ENCODE measurements at places on chromosomes 13 and 19. TPM values are rescaled to one million over a fixed set of nuclear protein-coding genes. Genes with fewer than 3 reads are reported as not detected.

DNA sequence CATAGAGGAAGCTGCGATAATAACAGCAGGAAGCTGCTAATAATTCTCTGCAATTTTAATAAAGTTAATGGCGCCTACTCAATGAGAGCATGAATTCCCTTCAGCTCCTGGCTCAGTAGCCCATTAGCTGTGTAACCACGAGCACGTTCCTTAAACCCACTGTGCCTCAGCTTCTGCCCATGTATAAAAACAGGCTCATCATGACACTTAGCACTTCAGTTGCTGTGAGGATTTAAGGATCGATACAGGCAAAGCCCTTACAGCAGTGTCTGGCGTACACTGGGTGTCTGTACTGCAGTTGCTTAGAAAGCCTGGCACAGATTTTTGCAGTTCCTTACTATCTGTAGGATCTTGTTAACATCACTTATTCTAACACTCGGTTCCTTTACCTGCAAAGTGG is 673.4 kb upstream of the ARGLU1 start:
- no peak for DNase-seq

DNA sequence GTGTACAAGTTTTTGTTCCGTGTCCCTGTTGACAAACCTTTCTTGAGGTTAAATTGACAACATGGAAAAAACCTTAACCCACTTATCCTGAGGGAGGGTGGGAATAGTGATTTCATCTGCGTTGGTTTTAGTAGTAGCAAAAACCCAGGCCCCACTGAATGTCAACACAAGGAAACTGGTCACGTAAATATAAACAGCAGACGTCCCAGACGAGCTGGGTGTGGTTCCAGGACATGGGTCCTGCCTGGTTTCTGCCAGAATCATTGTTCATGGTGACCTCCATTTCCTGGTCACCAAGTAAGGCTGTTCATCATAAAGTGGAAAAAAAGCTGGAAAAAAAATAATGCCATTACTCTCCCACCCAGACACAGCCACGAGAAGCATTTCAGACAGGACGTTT is 16.9 kb upstream of the F2RL3 start:
- peak; percentile 52 for DNase-seq

- no peak for DNase-seq
These were observed 34.8 kb downstream of the ING1 start for GRCh38 chr13:110748271-110748670.

DNA sequence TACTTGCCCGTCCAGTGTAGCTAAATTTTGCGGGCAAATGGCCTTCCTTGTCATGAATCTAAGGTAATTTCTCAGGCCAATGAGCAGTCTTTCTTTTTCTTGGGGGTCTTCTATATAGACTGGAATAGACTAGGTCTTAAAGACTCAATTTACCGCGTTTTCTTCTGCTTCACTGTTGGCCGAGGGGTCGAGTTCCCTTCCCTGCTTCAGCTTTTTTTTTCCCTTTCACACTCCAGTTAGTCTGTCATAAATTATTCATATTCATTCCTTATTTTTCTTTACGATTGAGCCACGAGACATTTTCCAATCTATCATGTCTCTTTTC is 276 bp downstream of the ALG11 start:
- DNase-seq: no peak

DNA sequence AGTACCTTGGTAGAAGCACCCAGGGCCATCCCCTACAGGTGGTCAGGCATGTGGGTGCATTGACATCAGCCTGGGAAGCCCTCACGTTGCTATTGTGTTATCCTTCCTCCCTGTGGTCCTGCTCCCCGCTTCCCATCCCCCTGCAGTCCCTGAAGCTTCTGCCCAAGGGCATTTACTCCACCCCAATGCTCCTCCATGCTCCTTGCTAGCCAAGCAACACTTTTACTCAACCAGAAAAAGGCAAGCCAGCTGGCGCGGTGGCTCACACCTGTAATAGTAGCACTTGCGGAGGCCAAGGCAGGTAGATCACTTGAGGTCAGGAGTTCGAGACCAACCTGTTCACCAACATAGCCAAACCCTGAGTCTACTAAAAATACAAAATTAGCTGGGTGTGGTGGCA is 54.8 kb upstream of the LATS2 start:
- no peak for DNase-seq

DNA sequence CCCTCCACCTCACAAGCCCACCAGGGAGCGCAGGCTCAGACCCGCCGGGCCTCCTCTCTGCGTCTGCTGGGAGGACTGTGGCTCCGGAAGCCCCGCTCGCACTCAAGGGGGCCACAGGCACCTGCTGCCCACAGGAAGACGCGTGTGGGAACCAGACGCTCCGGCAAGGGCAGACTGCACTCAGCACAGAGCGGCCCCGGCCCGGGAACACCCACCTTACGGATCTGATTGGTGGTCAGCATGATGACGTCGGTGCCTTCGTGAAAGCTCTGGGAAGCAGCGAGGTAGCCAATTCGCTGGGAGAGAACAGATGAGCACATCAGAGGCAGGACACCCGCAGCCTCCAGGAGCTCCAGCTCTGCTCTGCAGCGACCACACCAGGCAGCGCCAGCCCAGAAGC is 14.6 kb downstream of the AP3D1 start:
- DNase-seq: no peak

- DNase-seq: no peak
These were observed 251.9 kb downstream of the COL4A1 start for GRCh38 chr13:110055089-110055488.

DNA sequence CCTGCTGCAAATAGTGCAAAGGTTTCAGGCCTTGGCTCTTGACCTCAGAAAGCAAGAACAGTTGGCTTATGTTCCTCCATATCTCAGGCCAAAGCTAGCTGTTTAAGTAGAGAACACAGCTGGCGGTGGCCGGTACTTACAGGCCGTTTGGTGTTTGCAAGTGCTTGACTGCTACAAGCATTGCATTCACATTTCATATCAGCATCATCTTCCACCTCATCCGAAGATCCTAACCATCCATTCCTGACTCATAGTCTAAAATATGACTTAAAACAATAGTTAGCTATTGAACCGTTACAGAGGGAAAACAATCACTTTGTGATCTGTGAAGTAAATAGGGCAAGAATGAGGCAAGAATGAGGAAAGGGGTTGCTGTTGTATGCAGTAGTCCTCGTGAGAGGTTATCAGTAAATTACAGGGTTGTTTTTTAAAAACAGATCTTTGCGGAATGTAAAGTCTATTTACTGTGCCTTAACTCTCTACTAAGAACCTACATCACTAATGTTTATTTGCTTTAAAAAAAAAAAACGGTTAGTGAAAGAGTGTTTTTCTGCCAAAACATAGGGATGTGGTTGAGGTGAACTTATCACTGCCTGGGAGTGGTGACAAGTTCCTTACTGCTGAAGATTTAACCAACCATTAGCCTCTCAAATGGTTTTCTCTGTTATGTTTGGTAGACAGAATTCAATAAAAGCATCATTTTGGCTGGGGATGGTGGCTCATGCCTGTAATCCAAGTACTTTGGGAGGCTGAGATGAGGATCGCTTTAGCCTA is 21.6 kb upstream of the WDR88 start:
- DNase-seq: no peak

GRCh38 chr13:77094773-77095172 is 67.8 kb upstream of the FBXL3 start:
- DNase-seq: no peak

DNA sequence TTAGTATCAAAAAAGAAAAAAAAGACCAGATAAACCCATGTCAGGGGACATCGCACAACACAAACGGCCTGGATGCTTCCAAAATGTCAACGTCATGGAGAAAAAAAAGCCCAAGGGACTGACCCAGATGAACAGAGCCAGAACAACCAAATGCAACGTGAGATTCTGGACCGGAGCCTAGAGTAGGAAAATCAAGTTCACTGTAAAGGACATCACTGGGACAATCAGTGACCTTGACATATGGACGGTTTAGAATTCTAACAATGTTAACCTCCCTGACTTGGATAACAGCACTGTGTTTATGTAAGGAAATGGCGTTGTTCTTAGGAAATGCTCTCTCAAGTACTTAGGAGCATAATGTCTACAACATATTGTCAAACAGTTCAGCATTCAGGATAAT is 15.1 kb upstream of the EMP3 start:
- no peak for DNase-seq

DNA sequence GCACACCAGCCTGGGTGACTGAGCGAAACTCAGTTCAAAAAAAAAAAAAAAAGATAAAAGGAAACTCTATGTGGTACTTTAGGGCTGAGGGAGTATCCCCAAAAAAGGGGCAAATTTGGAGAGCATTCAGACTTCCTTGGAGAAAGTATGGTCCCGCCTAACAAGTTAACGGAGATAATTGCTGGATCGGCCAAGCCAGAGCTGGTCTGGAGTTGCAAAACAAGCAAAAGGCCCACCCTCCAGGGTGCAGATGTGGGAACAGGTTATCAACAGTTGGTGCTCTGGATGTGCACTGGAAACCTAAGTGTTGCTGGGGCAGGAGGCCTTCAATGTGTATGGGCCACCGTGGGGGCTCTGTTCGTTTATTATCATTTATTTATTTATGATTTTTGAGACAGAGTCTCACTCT is 2.8 kb downstream of the IQCN start:
- no peak for DNase-seq

DNA sequence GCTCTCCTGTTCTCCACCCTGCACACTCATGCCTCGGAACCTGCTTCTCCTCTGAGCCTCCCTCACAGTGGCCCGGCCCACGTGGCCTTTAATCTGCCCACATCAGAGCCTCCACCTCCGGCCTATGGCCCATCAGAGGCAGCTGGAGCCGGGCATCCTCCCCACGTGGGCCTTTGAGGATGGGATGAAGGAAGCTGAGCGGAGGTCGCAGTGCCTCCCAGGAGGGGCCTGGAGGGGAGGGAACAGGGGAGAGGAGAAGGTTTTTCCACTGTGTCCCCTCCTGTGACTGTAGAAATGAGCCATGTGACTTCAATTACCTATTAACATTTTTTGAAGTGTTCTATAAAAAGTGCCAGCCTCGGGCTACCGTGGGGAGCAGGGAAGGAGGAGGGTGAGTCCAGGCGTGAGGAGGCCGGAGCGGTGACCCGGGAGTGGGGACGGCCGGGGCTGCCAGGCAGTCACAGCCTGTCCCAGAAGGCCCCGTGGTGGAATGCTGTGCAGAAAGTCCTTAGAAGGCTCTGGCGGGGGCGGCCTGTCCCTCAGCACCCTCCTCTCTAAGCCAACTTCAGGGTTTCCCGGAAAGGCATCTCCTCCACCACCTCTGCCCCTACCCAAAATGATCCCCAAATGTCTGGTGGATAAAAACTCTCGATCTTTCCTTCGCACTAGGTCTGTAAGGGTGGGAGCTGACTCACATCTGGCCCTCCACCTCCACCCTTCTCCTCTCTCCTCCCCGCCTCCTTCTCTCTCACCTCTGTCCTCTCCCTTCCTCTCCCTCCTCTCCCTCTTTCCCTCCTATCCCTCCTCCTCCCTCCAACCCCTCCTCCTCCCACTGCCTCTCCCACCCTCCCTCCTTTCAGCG is 24.8 kb upstream of the SLC1A5 start:
- DNase-seq: no peak

GRCh38 chr19:14343286-14343685 is 38.0 kb upstream of the ADGRE5 start:
- DNase-seq: no peak

DNA sequence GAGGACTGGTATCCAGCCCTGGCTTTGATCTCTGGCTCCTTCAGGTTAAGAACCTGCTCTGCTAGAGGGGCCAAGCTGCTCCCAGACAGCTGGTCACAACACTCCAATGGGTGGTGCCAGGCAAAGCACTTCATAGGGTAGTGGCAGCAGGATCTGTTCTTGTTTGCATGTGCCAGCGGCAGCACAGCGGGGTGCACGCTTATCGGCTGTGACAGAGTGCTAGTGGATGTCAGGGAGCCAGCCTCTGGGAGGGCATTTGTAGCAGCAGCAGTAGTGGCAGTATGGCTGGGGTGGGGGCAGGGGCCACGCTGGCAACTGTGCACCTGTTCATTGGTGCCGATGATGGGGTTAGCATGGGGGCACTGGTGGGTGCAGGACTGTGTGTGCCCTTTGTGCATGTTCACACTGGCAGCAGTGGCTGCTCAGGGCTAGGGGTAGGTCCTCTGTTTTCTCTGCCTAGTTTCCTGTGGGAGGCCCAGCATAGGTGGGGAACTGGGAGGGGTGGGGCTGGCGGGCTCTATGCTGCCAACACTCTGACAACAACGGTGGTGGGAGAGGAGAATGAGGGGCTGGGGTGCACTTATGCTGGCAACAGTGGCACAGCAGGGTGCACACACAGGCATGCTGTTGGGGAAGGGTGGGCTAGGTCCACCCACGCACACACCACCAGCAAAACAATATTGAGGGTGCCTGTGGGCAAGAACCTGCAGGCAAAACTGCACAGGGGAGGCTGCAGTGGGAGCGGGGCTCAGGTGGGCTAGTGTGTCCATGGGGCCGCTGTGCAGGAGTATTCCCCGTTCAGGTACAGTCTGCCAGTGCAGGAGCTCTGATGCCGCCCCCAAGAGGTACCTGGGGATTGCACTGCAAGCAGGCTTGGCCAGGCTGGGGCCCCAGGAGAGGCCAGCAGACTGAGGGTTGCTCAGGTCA is 19.3 kb downstream of the AP1M1 start:
- DNase-seq: no peak

DNA sequence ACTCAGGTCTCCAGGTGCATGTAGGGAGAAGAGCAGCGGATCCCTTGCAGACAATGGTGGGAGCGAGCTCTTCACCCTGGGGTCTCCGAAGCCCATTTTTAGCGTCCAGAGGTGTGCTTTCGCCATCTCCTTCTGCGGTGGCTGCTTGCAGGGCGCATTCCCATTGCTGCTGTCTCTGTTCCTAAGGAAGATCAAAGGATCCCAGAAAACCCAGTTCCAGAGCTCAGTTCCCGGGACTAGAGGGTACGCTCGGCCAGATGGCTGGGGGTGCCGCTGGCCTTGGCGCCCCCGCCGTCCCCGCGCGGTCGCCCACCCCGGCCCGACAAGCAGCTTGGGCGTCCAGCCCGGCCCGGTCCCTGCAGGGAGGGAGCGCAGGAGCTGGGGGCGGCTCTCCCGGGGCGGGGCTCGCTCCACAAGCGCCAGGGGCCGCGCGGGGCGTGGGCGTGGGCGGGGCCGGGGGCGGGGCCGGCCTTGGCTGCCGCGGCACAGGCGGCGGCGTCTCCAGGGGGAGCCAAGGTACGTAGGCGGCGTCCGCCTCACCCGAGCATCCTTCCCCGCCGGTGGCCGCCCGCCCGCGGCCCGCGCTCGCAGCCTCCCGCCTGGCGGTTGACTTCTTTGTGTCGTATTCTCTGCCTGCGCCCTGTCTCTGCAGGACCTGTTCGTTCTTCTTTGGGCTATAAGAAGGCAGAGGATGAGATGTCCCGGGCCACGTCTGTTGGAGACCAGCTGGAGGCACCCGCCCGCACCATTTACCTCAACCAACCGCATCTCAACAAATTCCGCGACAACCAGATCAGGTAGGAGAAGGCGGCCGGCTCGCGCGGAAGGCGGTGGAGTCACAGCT is 96.8 kb downstream of the ATP8A2 start:
- DNase-seq: no peak

GRCh38 chr19:6730153-6730804 is 7.1 kb downstream of the GPR108 start:
- peak; percentile 97 for DNase-seq

- DNase-seq: no peak
These were observed 10.3 kb downstream of the DNAJB1 start for GRCh38 chr19:14507704-14508542.

The NOVA2 gene
- 1.1 TPM for total RNA-seq

The ADGRE2 gene
- total RNA-seq: 1.3 TPM

The ONECUT3 gene
- total RNA-seq: 0.05 TPM

The PEG3 gene
- 1.4 TPM for total RNA-seq

The ZNF225 gene
- total RNA-seq: 2.8 TPM

The GPR183 gene
- 8.3 TPM for total RNA-seq

The WDR62 gene
- 13.1 TPM for total RNA-seq

The CTXN1 gene
- 1.5 TPM for total RNA-seq

The COX7A1 gene
- 8.2 TPM for total RNA-seq

The OR7A17 gene
- not detected for total RNA-seq
